CD4-positive, alpha-beta T cell treated with Interferon alpha-2 for 1 hour (primary cell): ENCODE measurements at places on chromosomes 13 and 19.
A peak's percentile ranks its signal among the peaks of the same experiment; 100 is the strongest.

DNA sequence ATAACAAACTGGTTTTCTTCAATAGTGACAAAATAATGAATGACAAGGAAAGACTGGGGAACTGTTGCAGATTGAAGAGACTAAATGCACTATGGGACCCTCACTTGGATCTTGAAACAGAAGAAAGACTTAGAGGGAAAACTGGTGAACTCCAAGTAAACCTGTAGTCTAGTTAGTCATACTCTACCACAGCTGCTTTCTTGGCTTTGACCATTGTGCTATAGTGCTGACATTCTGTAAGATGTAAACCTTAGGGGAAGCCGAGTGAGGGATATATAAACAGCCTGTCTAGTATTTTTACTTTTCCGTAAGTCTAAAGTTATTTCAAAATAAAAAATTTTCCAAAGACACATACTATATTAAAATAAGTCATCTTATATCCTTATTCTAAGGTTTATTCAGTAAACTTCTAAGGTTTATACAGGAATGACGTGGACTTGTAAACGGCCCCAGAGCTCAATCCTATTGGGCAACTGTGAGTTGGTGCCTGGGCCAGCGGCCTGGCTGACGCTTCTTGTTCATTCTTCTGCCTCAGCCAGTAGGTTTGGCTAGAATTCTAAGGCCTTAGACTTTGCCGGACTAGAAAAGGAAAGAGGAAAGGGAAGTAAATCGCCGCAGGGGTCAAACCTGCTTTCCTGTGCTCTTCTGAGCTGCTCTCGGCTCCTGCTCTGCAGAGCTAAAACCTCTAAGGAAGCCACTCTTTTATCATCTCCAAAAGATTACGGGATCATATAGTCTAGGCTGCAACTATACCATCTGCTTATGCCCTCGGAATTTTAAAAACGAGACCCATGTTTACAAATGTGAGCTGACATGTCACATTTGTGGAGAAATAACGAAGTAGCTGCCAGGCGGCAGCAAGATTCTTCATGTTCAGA is 33.6 kb upstream of the UBE2L5 start:
- no peak for DNase-seq

DNA sequence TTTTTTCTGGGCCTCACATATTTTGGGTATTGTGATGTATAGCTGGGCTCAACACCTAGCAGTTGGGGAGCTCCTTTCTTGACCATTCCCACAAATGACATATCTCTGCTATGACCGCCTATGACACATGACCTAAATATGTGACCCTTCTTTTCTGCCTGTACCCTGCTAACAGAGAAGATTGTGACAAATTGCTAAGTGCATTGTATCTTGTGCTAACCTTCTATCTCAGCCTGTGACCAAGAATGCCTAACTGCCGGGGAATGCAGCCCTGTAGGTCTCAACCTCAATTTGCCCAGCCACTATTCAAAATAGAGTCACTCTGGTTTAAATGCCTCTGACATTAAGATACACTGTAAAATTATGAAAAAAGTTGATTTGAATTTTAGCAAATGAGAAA is 6.8 kb upstream of the ZNF429 start:
- no peak for DNase-seq

- no peak for DNase-seq
These were observed 95.1 kb downstream of the DCT start for GRCh38 chr13:94384231-94384905.

GRCh38 chr13:21850013-21851006 is 179.4 kb downstream of the FGF9 start:
- no peak for DNase-seq

DNA sequence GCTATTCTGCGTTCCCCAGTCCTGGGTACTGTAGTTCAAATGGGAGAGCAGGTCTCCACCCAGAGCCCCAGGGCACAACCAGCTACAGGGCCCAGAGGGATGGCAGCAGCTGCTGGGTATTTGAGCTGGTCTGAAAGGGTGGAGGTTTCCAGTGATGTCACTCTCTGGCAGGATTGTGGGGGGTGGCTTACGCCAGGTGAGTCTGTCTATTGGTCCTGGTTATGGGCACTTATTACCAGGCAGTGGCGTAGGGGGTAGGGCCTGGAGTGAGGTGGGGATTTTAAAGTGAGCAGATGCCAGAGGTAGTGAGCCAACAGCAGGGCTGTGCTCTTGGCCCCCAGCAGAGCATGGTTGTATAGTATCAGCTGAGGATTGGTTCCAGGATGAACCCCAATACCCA is 6.2 kb downstream of the RPS19 start:
- no peak for DNase-seq

- no peak for DNase-seq
These were observed 977.3 kb downstream of the UQCRFS1 start for GRCh38 chr19:28235606-28236125.

DNA sequence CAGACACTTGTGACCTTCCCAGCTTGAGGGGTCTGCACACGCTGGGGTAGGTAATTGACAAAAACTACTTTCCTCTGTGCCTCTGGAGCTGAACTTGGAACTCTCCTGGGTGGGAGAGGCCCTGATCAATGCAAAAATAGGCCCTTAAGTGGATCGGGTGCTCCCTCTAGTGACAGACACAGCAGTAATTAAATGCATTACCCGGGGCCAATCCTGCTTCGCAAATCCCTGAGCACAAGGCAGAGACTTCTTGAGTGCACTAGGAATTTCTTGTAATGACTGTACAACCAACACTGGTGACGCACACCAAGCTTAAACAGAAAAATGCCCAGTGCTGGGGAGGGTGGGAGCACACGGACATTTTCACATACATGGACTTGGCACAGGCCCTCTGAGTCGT is 10.6 kb upstream of the UBE2S start:
- peak; percentile 75 for DNase-seq

DNA sequence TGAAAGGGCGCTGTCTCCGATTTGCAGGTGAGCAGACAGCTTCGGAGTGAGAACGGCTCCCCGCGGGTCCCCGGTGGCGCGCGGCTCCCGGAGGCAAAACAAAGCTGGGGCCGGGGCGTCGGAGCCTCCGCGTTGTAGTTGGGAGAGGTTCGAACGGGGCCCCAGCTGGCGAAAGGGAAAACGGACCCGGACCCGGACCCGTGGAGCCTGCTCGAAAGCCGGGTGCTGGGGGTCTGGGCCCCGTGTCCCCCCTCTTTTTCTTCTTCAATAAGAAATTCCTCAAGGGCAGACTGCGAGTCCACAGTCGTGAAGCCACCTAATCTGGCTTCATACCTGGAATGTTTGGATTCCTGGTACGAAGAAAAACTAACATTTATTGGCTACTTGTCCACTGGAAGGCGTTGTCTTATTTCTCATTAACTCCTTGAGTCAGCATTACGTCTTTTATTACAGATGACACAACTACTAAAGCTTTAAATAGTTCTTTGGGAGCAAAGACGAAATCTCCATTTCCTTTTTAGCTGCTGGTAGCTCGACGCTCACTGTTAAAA is 632 bp upstream of the MTIF3 start:
- no peak for DNase-seq

DNA sequence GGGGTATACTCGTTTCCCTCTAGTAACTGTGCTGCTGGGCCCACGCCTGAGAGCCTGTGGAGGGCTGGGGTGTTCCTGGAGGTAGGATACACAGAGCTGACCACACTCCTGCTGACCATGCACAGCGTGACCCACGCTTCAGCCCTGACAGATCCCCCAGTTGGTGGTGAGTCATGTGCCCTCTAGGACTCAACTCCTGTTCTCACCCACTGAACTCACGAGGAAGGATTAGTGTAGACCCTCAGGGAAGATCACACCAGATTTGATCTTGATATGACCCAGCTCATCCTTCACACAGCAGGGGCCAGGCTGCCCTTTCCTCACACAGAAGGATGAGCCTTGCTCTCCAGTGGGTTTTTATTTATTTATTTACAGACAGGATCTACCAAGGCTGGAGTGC is 13.3 kb upstream of the ACP7 start:
- no peak for DNase-seq

- DNase-seq: peak; percentile 79
These were observed at the start of gene LSR for GRCh38 chr19:35248310-35249145. TSS of gene LSR (plus strand) at chr19:35249002. CDS start at chr19:35249023, 21 bp downstream.

- no peak for DNase-seq
These were observed 34.6 kb downstream of the NFIX start for GRCh38 chr19:13029893-13030292.

- DNase-seq: no peak
These were observed 9.6 kb upstream of the CYSLTR2 start for GRCh38 chr13:48644141-48644540.

DNA sequence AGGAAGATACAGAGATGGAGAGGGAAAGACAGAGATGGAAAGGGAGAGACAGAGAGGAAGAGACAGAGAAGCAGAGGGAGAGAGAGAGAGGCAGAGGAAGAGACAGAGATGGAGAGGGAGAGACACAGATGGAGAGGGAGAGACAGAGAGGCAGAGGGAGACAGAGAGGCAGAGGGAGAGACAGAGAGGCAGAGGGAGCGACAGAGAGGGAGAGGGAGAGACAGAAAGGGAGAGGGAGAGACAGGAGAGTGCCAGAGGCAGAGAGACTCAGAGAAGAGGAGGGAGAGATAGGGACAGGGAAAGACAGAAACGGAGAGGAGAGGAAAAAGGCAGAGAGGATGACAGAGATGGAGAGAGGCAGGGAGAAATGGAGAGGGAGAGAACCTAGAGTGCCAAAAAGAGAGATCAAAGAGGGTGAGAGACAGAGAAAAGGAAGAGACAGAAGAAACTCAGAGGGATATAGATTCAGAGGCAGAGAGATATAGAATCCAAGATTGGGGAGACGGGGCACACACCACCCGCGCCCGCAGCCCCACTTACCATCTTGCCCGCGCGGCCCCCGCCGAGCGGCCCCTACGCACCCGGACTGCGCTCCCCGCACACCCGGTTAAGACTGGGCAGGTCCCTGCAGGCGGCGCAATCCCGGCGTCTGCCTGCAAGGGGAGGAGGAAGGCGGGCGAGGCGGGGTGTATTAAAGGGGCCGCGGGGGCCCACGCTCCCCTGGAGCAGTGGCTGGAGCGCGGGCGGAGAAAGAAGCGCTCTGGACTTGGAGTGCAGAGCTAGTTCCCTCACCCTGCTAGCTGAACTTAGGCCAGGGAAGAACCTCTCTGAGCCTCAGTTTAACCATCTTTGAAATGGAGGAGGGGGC is 10.7 kb downstream of the TM6SF2 start:
- no peak for DNase-seq

- DNase-seq: no peak
These were observed 74.3 kb upstream of the LRCH1 start for GRCh38 chr13:46478651-46479050.

GRCh38 chr13:103315711-103316110 is 249.5 kb upstream of the SLC10A2 start:
- no peak for DNase-seq

- DNase-seq: no peak
These were observed 24.0 kb downstream of the USP12 start for GRCh38 chr13:27147530-27148170.

DNA sequence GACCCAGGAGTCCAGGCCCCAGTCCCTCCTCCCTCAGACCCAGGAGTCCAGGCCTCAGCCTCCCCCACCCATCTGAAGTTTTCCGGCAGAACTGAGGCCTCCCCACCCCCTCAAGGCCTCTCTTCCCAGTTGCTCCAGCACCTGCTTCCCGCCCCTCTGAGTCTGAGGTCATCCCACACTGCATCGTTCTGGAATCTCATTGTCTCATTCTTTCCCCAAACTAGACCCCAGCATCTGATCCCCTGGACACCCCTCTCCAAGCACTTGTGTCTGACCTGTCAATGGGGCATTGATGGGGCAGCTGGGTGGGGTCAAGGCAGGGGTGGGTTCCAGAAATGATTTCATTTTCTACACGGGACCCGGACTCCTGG is 793 bp upstream of the SBK2 start:
- no peak for DNase-seq

- DNase-seq: no peak
These were observed 256.1 kb upstream of the MAB21L1 start for GRCh38 chr13:35732565-35732964.

- DNase-seq: no peak
These were observed 27.9 kb downstream of the PPP5C start for GRCh38 chr19:46374536-46375475.

- no peak for DNase-seq
These were observed 66.8 kb upstream of the MCF2L start for GRCh38 chr13:112902101-112902651.

GRCh38 chr19:480016-480855 is 16.1 kb upstream of the MADCAM1 start:
- peak; percentile 34 for DNase-seq

DNA sequence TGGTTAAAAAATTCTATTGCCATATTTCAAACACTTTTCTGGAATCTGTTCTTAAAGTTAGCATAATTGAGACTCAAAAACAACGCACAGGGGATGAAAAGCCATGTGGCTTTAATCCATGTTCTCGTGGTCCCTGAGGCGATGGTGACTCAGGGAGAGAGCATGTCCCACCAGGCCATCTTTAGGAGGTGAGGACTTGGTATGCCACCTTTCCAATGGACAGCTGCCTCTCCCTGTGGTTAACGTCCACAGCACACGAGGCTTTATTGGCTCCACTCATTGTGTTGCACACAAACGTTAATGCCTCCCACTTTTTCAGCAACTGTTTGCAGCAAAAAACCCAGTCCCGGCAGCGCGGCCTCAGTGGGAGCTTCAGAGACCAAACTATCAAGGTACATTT is 51.4 kb downstream of the EFNB2 start:
- DNase-seq: no peak

- DNase-seq: no peak
These were observed 30.0 kb upstream of the USPL1 start for GRCh38 chr13:30587739-30588138.

- no peak for DNase-seq
These were observed 34.6 kb downstream of the CEBPG start for GRCh38 chr19:33408116-33408515.

GRCh38 chr19:45558399-45558878 is 26.2 kb downstream of the OPA3 start:
- peak; percentile 82 for DNase-seq

DNA sequence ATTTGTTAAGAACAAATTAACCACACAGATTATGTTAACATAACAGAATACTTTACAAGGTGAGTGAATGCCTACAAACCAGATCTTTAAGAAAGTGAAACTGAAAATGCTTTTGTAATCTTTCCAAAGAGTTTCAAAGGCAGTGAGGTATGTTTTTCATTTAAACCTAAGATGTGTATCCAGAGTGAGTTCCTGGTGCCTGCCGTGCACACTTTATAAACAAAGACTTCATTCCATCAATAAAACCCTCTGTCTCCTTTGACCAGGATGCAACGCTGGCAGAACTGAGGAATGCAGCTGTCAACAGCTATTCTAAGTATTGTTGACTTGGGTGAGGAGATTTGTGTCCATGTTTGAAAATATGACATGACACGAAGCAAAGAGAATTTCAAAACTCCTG is 344.6 kb downstream of the DNAJC15 start:
- no peak for DNase-seq
